BJ (cell line): ENCODE measurements at places on chromosomes 6 and 20.

- peak; percentile 7 for DNase-seq
Measured at GRCh38 chr20:10708351-10709185, 34.8 kb upstream of the JAG1 start.

- no peak for DNase-seq
Measured at GRCh38 chr20:36819659-36820058, 46.1 kb upstream of the DSN1 start.

DNA sequence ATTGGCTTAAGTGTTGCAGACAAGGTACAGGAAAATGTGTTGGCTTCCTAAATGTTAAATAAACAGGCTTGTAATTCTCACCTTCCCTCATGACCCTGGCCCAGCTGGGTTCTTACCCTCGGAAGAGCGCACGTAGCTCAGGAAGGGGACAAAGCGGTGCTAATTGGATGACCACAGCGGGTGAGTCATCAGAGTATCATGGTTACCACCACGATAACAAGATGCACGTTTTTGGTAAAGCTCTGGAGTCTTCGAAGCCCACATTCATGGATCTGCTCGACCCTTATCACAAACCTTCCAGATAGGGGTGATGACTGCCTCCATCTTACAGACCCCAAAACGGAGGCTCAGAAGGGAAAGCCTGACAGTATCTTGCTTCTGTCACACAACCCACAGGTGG lies 32.8 kb downstream of the APCDD1L start:
- no peak for DNase-seq

DNA sequence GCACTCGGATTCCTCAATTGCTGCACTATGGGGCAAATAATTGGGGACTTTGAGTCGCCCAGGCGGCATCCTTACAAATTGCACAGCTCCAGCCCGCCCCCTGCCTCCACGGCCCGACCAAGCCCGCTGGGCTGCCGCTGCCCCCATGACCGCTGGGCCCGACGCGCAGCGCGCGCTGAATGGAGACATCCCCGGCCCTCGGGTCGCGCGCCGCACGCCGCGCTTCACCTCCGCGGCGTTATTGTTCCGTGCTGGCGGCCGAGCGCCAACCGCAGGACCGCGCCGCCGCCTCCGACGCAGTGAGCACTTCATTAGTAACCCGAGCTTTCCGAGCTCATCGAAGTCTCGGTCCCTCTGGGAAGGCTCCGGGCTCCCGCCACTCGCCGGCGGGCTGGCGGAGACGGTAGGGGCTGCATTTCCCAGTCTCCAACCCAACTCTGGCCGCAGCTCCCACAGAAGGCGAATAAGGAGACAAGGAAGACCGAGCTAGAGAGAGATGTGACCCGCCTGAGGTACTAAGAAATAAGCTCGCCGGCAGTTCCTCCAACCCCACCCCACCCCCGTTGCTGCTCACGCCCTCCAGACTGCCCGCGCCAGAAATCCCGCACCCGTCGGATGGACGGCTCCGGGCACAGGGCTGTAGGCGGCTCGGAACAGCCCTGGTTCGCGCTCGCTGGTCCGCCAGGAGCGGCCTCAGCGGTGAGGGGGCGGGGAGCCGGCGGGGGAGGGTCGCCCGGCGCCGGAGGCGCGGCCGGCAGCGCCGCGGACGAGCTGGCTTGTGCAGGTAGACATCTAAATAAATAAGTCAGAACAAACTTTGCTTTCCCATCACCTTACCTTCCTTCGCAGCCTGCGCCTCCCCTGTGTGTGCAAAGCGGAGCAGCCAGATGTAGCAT lies 703 bp downstream of the EPHA7 start:
- DNase-seq, result no peak

DNA sequence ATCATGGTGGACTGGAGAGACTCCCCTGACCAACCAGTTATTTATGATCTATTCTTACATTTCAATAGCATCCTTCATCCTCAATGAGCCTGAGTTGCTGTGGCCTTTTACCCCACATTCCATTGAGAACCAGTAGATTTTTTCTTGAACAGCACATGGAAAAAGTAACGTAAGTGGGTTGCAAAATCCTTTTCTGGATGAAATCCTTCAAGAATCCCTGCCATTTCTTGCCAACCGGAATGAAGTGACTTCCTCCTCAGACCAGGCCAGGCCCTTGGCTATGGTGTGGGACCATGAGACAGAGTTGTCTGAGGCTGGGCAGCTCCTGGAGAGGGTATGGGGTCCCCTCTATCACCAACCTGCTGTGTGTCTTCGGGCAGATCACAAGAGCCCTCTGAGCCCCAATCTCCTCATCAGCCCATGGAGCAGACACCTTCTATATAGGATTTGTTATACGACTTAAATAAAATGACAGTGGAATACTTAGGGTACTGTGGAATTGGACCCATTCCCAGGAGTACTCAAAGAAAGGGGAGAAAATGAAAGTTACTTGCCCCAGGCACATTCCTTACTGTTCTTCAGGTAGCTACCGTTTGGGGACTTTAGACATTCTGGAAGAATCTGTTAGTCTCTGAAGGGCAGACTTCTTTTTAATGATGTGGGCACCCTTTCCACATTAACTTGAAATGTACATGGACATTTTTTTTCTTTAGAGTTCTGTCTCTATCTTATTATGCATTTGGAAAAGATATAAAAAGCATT lies 10.9 kb downstream of the EYA2 start:
- DNase-seq, result no peak

DNA sequence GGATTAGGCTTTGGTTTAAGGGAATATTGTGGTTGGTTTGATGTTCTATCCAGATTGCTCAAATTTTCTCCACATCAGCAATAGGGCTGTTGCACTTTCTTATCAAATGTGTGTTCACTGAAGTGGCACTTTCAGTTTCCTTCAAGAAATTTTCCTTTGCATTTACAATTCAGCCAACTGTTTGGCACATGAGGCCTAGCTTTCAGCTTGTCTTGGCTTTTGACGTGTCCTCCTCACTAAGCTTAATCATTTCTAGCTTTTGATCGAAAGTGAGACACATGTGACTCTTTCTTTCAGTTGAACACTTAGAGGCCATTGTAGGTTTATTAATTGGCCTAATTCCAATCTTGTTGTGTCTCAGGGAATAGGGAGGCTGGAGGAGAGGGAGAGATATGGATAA lies 104.8 kb downstream of the FLRT3 start:
- no peak for DNase-seq

- no peak for DNase-seq
Measured at GRCh38 chr20:50471231-50471630, 39.0 kb upstream of the PTPN1 start.

- DNase-seq, result no peak
Measured at GRCh38 chr6:36519352-36519751, 27.9 kb downstream of the STK38 start.
